ENCODE measurements at places on chromosomes 2 and 18.

DNA sequence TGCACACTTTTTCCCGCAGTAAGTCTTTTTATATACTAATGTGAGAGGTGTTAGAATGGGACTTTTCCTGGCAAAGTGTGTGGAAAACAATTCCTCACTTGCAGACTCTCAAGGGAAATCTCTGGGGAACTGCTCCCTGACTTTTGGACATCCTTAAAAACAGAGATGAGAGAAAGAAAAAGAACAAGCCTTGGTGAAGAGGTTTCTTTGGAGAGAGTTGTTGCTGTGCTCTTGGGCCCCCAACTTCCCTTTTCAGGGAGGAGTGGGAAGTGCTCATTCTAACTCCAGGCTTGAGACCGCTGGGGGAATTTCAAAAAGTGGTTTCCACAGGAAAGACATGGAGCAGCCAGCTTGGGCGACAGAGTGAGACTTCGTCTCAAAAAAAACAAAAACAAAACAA, 142.6 kb upstream of the SPRED2 start:
- no peak for DNase-seq
- peaks cover 9% of the 10 kb centered on the region for H3K4me1 ChIP-seq
- H3K27ac ChIP-seq = no peak overlapping the region
- H3K36me3 ChIP-seq = no peaks in the 10 kb centered on the region
- H3K27me3 ChIP-seq = no peaks in the 10 kb centered on the region
- H3K4me3 ChIP-seq = no peak overlapping the region

DNA sequence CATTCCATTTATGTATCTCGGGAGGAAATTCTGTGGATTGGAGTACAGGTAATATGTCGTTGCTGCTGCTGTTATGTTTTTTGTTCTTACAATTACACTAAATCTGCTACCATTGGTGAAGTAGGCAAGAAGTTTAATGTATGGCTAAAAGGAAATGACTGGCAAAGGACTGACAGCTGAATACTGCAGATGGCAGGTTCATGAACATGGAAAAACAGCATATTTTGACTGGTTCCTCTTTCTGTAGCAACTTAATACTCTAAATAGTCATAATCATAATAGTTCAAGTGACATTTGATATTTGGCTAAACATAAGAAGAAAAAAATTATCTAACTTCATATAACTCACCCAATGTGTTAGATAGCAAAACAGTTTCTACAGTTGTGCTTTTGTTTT, 84.5 kb upstream of the PGAP1 start:
- no peak overlapping the region for H3K4me3 ChIP-seq
- H3K36me3 ChIP-seq = no peaks in the 10 kb centered on the region
- H3K27ac ChIP-seq = no peak overlapping the region

DNA sequence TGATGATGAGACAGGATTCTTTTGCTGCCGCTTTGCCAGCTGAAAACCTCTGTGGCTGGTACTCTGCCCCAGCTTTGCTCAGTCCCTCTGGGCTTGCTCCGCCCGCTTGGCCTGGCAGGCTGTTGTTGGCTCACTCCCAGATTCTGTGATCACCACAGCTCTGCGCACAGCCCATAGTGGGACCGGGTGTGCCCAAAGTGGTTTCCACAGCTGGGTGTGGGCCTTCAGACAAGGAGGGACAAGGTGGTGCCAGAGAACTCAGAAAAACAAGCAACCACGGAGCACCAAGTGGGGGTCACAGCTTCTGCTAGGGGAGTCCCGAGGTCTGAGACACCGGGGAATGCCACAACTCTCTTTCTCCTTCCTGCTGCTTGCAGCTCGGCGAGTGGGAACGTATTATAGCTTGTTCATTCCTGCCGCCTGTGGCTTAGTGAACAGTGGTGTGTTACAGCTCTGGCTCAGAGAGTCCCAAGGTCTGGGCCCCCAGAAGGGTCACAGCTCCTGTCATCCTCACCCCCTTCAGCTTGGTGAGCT, 9.2 kb upstream of the KYNU start:
- H3K36me3 ChIP-seq = no peaks in the 10 kb centered on the region
- H3K4me3 ChIP-seq = no peak overlapping the region
- peaks cover 10% of the 10 kb centered on the region for H3K4me1 ChIP-seq
- no peaks in the 10 kb centered on the region for H3K27me3 ChIP-seq

DNA sequence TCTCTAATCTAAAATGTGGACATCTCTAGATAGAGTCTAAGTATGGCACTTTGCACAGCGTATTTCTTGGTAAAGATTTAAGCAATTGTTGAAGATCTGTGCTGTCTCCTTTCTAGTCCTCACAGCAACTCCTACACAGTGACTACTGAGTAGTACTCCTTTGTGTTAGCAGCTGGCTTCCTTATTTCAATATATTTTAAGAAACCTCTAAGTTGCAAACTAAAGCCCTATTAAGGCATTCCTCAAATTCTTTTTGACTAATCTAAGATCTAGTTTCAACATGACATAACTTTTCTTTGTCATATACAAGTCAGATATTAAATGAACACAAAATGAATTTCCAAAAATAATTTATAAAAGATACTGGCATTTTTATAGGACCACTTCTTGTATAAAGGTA, 121.8 kb upstream of the DNAJC10 start:
- H3K27ac ChIP-seq = no peak overlapping the region
- H3K4me3 ChIP-seq = no peak overlapping the region
- no peaks in the 10 kb centered on the region for H3K36me3 ChIP-seq
- peaks cover 15% of the 10 kb centered on the region for H3K4me1 ChIP-seq
- peak; percentile 52 for DNase-seq

GRCh38 chr18:9115984-9116383, 13.5 kb downstream of the NDUFV2 start:
- H3K4me3 ChIP-seq = no peak overlapping the region
- H3K27ac ChIP-seq = no peak overlapping the region
- peaks cover 16% of the 10 kb centered on the region for H3K36me3 ChIP-seq

DNA sequence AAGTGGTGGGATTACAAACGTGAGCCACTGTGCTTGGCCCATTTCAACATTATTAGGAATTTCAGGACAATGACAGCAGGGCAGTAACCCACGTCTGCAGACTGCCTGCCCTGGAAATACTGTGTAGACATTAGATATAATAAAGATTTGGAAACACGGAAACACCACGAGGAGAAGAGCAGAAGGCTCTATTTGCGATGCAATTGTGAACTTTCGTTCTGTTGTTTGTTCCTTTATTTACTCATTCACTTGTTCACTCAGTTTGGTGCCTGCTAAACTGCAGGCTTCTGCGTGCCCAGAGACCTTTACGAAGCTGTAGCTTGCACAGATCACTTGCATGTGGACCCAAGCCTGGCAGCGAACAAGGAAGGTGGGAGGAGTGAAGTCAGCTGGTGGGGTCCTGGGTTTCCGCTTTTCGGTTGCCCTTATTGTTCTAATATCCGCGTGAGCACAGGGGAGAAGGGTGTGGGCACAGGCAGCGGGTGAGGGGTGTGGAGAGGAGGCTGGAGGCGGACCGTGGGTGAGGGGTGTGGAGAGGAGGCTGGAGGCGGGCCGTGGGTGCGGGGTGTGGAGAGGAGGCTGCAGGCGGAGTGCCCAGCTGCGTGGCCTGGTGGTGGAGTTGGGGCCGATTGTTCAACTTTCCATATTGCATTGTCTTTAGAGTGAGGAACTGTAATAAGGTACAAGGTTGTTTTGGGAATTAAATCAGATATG, 3.4 kb downstream of the COLEC11 start:
- H3K27me3 ChIP-seq = no peaks in the 10 kb centered on the region
- DNase-seq = no peak
- no peaks in the 10 kb centered on the region for H3K36me3 ChIP-seq
- no peak overlapping the region for H3K4me3 ChIP-seq
- H3K4me1 ChIP-seq = no peaks in the 10 kb centered on the region

- H3K27me3 ChIP-seq = no peaks in the 10 kb centered on the region
- no peak overlapping the region for H3K4me3 ChIP-seq
- H3K4me1 ChIP-seq = no peaks in the 10 kb centered on the region
- DNase-seq = no peak
These were observed 61.6 kb upstream of the KLHL29 start for GRCh38 chr2:23323198-23323916.

- H3K27me3 ChIP-seq = no peaks in the 10 kb centered on the region
- no peak overlapping the region for H3K27ac ChIP-seq
- DNase-seq = no peak
- peaks cover 6% of the 10 kb centered on the region for H3K4me1 ChIP-seq
- H3K36me3 ChIP-seq = no peaks in the 10 kb centered on the region
These were observed 99.1 kb downstream of the ALPK2 start for GRCh38 chr18:58529714-58530354.

DNA sequence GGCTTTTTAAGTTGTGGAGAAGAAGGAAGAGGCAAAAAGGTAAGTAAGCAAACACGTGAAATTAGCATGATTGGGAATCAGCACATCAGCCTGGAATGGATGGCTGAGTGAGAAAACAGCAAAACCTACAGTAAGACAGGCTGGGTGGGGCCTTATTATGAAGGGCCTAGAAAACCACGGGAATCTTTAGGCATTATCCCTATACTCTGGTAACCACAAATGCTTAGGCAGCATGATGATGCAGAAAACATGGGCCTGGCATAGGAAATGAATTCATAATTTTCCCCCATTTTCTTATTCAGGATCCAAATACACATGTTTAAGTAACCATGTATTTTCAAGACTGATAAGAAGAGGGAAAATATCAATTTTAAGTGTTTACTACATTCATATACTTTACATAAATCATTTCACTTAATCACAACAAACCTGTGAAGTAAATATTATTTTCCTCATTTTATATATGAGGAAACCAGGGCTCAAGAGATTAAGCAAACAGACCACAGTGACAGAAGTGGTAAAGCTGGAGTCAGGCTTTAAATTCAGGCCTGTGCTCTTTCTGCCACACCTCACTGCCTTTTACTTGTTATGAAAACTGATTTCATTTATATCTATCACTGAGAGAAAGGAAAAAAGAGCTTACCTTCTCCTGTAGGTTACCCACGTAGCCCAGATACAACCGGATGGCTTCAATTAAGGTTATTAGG, 4.0 kb downstream of the TMEM17 start:
- peak; percentile 36 for DNase-seq
- no peaks in the 10 kb centered on the region for H3K27me3 ChIP-seq
- H3K27ac ChIP-seq = peak overlapping the region; percentile 53
- H3K4me1 ChIP-seq = peaks cover 9% of the 10 kb centered on the region
- no peak overlapping the region for H3K4me3 ChIP-seq

- no peak overlapping the region for H3K27ac ChIP-seq
- no peaks in the 10 kb centered on the region for H3K36me3 ChIP-seq
- H3K4me3 ChIP-seq = no peak overlapping the region
- H3K27me3 ChIP-seq = no peaks in the 10 kb centered on the region
These were observed 302.4 kb downstream of the PLCL1 start for GRCh38 chr2:198106621-198107385.

GRCh38 chr2:238113611-238114010, 13.5 kb downstream of the ESPNL start:
- peaks cover 2% of the 10 kb centered on the region for H3K27me3 ChIP-seq
- H3K36me3 ChIP-seq = no peaks in the 10 kb centered on the region
- DNase-seq = no peak

- no peak overlapping the region for H3K27ac ChIP-seq
- no peak for DNase-seq
- no peaks in the 10 kb centered on the region for H3K4me1 ChIP-seq
- H3K27me3 ChIP-seq = no peaks in the 10 kb centered on the region
- no peaks in the 10 kb centered on the region for H3K36me3 ChIP-seq
These were observed 702.4 kb downstream of the CPS1 start for GRCh38 chr2:211258646-211259335.

DNA sequence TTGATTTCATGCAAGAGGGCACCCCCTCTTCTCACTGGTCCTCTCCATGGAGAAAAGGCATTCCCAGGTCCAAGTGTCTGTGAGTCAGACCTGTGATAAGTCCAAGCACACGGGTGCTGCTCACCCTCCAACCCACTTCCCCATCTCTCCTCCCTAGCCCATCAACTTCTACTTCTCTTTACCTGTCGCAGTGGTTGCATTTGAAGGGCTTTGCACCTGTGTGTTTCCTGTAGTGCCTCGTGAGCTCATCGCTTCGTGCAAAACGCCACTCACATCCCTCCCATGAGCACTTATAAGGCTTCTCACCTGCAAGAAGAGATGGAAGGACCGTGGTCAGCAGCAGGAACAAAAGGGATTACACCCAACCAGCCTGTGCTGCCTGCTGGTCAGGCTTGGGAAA, 77.5 kb downstream of the KLF7 start:
- DNase-seq = no peak
- H3K4me3 ChIP-seq = no peak overlapping the region
- H3K27me3 ChIP-seq = no peaks in the 10 kb centered on the region
- H3K4me1 ChIP-seq = peaks cover 2% of the 10 kb centered on the region

- peak; percentile 2 for DNase-seq
- H3K36me3 ChIP-seq = no peaks in the 10 kb centered on the region
- peaks cover 12% of the 10 kb centered on the region for H3K27me3 ChIP-seq
- no peak overlapping the region for H3K27ac ChIP-seq
- no peaks in the 10 kb centered on the region for H3K4me1 ChIP-seq
- H3K4me3 ChIP-seq = no peak overlapping the region
These were observed 265.3 kb upstream of the PKDCC start for GRCh38 chr2:41782306-41783158.

GRCh38 chr18:75727456-75727855, 300.0 kb upstream of the SMIM21 start:
- no peak overlapping the region for H3K27ac ChIP-seq
- peak; percentile 0 for DNase-seq
- H3K27me3 ChIP-seq = no peaks in the 10 kb centered on the region
- no peaks in the 10 kb centered on the region for H3K4me1 ChIP-seq

GRCh38 chr2:148802448-148803220, 72.4 kb upstream of the KIF5C start:
- H3K27ac ChIP-seq = no peak overlapping the region
- no peaks in the 10 kb centered on the region for H3K27me3 ChIP-seq
- no peaks in the 10 kb centered on the region for H3K4me1 ChIP-seq
- H3K4me3 ChIP-seq = no peak overlapping the region

- peak; percentile 32 for DNase-seq
- no peak overlapping the region for H3K27ac ChIP-seq
- H3K27me3 ChIP-seq = no peaks in the 10 kb centered on the region
These were observed 127.1 kb upstream of the TTC39C start for GRCh38 chr18:23887493-23887892.

DNA sequence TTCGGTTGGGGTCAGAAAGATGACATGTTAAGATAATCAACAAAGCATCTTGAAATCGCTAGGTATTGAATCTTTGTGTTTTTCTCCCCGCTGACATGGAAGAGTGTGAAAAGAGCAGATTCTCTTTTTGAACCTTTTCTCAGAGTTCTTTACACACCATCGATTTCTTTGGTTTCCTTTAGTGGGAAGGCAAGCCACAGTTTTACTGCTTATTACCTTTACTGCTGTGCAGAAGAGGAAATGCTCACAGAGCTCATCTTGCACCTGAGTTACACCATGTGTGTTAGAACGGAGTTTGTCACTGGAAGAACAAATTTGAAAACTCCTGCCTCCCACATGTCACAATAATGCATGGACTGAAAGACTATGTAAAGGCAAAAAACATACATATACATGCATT, 45.3 kb upstream of the PDK1 start:
- DNase-seq = no peak
- H3K36me3 ChIP-seq = no peaks in the 10 kb centered on the region
- no peak overlapping the region for H3K27ac ChIP-seq
- no peaks in the 10 kb centered on the region for H3K4me1 ChIP-seq

DNA sequence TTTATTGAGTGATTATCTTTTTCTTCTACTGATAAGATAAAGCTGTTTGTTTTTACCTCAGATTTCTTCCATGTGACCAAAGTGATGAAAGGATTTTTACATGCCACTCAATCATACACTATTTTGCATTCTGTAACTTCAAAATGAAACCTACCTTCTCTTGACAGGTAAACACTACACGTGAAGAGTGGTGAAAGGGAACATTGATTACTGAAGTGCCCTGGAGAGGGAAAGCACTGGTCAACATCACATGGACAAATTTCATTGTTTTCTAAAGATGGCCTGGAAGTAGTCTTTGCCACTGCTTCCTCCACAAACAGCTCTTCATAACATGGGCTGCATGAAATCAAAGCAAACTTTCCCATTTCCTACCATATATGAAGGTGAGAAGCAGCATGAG, 120.1 kb downstream of the HIBCH start:
- H3K4me1 ChIP-seq = no peaks in the 10 kb centered on the region
- no peak for DNase-seq
- no peak overlapping the region for H3K27ac ChIP-seq
- H3K27me3 ChIP-seq = no peaks in the 10 kb centered on the region
- H3K4me3 ChIP-seq = no peak overlapping the region

Measured in astrocyte (in vitro differentiated cells and primary cell).